Caco-2 (cell line): ENCODE measurements at places on chromosomes 16 and 17.

GRCh38 chr16:85757341-85757822 is 6.5 kb upstream of the C16orf74 start:
- no peak for DNase-seq

GRCh38 chr16:54051821-54052220 is 234.8 kb downstream of the IRX3 start:
- no peak for DNase-seq

DNA sequence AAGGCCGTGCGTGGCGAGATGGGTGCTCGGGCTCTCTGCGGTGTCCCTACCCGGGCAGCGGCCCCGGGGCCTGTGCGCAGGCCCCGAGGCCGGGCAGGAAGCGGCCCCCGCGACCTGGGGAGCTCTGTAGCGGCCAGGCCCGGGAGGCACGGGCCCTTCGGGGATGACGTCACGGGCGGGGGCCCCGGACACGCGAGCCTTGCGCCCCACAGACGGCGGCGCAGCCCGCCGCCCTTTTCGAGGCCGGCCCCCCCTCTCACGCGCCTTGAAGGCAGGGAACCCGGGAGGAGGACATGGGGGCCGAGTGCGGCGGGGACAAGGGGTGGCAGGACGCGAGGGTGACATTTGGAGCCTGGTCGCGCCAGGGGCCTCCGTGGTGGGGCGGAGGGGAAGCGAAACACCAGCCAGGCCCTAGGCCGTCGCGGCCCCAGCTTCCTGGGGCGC is 1.1 kb downstream of the RAI1 start:
- peak; percentile 64 for DNase-seq

GRCh38 chr17:32493976-32494513 is 7.3 kb downstream of the CDK5R1 start:
- no peak for DNase-seq

- DNase-seq, result peak; percentile 78
These were observed 6.0 kb downstream of the FHOD1 start for GRCh38 chr16:67241008-67241900.

- no peak for DNase-seq
These were observed 21.4 kb downstream of the DEXI start for GRCh38 chr16:10920726-10921427.

DNA sequence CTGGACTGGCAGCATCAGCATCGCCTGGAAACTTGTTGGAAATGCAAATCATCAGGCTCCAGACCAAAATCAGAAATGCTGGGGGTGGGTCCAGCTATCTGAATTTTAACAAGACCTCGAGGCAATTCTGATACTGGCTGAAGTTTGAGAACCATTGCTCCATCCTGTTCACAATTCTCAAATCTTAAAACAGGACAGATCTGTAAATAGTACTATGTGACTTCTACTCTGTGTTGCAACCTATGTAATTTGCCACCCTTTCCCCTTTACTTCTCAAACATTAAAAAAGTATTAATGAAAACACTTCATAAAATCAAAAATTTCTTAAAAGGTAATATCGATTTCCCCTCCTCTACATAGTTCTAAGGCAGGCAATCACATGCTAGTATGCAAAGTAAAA is 28.5 kb downstream of the CACNG1 start:
- DNase-seq, result no peak

DNA sequence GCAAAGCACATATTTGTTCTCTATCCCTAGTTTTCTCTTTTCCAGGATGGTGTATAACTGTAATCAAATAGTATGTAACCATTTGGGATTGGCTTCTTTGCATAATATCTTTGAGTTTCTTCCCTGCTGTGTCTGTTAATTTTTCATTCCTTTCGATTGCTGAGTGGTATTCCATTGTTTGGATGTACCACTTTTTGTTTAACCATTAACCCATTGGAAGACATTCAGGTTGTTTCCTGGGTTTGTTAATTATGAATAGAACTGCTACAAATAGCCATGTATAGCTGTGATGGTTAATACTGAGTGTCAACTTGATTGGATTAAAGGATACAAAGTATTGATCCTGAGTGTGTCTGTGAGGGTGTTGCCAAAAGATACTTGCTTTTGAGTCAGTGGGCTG is 4.6 kb upstream of the SLFN13 start:
- no peak for DNase-seq

DNA sequence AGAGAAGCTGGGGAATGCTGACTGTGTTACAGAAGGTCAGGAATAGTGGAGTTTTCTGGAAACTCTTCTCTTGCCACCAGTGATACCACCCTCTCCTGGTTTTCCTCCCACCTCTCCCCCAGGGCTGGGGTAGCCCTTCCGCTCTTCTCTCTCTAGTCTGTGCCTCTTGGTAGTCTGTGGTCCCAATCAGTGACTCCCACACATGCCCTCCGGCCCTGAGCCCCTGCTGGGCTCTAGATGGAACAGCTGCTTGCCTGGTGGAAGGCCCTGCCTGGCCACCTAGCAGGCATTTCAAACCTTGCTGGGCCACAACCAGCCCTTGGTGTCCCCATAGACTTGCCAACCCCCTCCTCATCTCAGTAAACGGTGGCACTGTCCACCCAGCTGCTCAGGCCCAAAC is 15.2 kb upstream of the MTSS2 start:
- no peak for DNase-seq

DNA sequence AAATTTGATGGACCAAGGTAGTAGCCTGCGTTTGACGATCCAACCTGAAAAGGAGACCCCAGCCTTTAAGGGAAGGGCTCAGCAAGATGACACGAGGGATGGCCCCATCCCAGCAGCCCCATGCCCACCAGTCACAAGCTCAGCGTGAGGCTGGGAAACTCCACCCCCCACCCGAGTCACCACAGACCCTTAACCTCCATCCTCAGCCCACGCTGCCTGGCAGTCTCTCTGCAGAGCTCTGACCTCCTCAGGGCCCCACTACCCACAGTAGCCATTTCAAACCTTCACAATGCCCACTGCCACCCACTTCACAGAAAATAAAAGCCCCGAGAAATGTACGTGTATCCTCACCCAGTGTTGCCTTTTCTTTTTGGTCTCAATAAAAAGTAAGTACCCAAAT is 18.7 kb downstream of the USP36 start:
- no peak for DNase-seq

GRCh38 chr17:7563115-7563869 is 1.6 kb downstream of the SENP3 start:
- DNase-seq, result no peak

DNA sequence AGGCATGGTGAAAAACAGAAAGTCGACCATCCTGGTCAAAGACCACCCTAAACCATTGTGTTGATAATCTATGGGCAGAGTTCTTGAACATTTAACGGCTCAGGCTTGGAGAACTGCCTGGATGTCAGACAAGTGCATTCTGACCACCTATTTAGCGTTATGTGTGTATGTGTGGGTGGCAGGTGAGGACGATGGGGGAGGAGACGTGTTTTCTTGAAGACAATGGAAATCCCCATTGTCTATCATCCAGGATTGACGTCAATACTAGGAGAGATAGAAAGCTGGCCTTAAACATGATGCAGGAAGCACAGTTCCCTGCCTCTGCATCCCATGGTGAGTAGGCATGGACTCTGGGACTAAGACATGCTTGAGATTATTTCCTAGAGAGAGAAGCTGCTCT is 157.4 kb upstream of the MAF start:
- DNase-seq, result no peak
